ENCODE measurements at places on chromosomes 2 and 18. TPM values are rescaled to one million over a fixed set of nuclear protein-coding genes. Genes with fewer than 3 reads are reported as not detected.

NETO1 gene
- total RNA-seq, result not detected

CYP26B1 gene
- total RNA-seq, result 0.52 TPM

SLC14A1 gene
- total RNA-seq, result 5.0 TPM

AOX1 gene
- 90.5 TPM for total RNA-seq

CELF4 gene
- not detected for total RNA-seq

NT5DC4 gene
- total RNA-seq, result not detected

AGBL5 gene
- 23.3 TPM for total RNA-seq

NAT8 gene
- not detected for total RNA-seq

SERPINB3 gene
- not detected for total RNA-seq

ANO7 gene
- total RNA-seq, result 1.2 TPM

HNRNPA3 gene
- total RNA-seq, result 45.2 TPM

EFHD1 gene
- total RNA-seq, result 1.3 TPM

FANCL gene
- 25.0 TPM for total RNA-seq

COX7A2L gene
- total RNA-seq, result 162 TPM

GDF7 gene
- 0.91 TPM for total RNA-seq

ANKRD44 gene
- 16.9 TPM for total RNA-seq

CCNYL1 gene
- total RNA-seq, result 33.5 TPM

ELOA2 gene
- not detected for total RNA-seq

CD207 gene
- not detected for total RNA-seq

RTP5 gene
- not detected for total RNA-seq

DSG1 gene
- not detected for total RNA-seq

RSAD2 gene
- total RNA-seq, result 1.0 TPM

SDC1 gene
- total RNA-seq, result 27.3 TPM

OTOF gene
- 0.13 TPM for total RNA-seq

ALPP gene
- not detected for total RNA-seq

TRIM43 gene
- total RNA-seq, result not detected

GORASP2 gene
- 73.1 TPM for total RNA-seq

GALNT13 gene
- total RNA-seq, result 0.13 TPM

NEURL3 gene
- total RNA-seq, result not detected

SIX2 gene
- 41.8 TPM for total RNA-seq

TRABD2A gene
- total RNA-seq, result 0.26 TPM

EGR4 gene
- not detected for total RNA-seq

DYNAP gene
- total RNA-seq, result not detected

PDCD1 gene
- total RNA-seq, result not detected

HOXD10 gene
- 0.78 TPM for total RNA-seq

PKDCC gene
- total RNA-seq, result 12.3 TPM

ARHGAP28 gene
- 38.2 TPM for total RNA-seq

Measured in articular chondrocyte of knee joint (primary cell).